ENCODE measurements at places on chromosomes 7 and 10.
A peak's percentile ranks its signal among the peaks of the same experiment; 100 is the strongest.

- DNase-seq, result no peak
Measured at GRCh38 chr10:69491611-69492010, 40.3 kb downstream of the TSPAN15 start.

- DNase-seq, result no peak
Measured at GRCh38 chr10:13231808-13232207, 2.4 kb downstream of the UCMA start.

- DNase-seq, result no peak
Measured at GRCh38 chr7:77337456-77337990, 78.6 kb downstream of the GSAP start.

DNA sequence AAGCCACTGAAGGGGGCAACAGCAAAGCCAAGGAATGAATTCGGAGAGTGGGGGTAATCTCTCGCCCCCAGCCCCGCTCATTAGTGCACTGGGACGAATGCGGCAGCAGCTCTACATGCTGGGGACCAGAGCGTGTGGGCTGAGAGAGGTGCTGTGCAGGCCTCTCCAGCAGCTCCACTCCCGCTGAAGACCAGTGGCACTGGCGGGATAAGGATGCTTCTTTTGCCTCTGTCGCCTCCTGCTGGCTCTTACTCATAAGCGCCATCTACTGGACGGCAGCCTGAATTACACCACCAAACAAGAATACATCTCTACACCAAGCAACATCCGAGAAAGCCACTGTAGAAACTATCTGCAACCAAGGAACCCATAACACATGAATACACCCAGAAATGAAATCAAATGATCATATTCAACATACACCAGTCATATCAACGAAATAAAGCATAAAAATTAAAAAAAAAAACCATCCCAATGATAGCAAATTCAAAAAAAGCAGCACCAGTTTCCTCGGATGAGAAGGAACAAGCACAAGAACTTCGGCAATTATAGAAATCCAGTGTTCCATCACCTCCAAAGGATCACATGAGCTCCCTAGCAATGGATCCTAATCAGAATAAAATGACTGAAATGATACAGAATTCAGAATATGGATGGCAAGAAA, 79.0 kb upstream of the TMEM168 start:
- peak; percentile 68 for DNase-seq

GRCh38 chr7:103640031-103640779, 194.2 kb upstream of the SLC26A5 start:
- DNase-seq, result no peak

DNA sequence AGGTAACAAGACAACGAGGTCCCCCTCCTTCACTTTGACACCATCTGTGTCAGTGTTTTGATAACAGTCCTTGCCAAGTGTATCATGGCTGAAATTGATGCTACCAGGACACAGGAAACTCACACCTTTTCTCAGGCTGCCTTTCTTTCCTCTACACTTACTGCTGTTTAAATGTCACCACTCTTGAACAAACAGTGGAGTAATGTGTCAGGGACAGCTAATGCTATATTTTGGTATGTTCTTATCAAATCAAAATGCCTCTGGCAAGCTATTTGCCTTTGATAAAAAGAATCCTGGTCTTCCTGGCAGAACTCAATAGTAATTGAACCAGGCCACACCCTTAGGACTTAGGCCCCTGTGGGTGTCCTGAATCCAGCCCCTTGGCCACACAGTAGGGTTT, 692.9 kb downstream of the LRMDA start:
- DNase-seq, result no peak

DNA sequence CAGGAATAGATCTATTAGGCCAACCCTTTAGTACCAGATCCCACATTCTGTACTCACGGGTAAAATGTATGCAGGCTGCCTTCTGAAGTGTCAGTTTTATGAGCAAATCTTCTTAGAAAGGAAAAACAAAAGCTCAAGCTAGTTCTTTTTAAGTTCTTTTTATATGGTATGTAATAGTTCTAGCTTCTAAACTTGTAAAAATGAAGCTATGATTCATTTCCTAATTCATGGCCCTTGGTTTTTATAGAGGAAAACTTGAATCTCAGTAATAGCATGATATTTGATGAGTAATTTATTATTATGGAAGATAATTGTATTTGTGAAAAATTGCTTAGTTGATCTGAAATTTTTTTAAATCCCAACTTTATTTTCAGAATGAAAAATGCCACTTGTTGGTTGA, 54.3 kb downstream of the SLK start:
- no peak for DNase-seq

- peak; percentile 88 for DNase-seq
Measured at GRCh38 chr7:149719050-149719899, 54.1 kb downstream of the ZNF467 start.

DNA sequence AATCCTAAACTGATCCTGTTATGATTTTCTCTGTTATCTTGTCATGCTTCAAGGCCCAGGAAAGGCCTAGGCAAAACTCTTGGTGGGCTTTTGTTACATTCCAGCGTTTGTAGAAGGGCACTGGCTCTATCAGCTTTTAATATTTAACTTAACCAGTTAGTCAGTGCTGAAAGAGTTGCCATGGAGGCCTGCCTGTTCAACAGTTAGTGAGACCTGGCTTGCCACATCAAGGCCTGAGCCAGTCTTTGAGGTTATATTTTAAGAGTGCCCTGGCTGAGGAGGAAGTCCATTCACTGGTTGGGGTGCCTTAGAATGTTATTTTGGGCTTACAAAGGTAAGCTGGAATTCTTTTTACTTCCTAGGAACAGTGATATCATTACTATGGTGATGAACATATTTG, 144.1 kb upstream of the NRG3 start:
- DNase-seq, result no peak

GRCh38 chr10:2786251-2786650, 281.1 kb upstream of the PFKP start:
- DNase-seq, result no peak

- DNase-seq, result no peak
Measured at GRCh38 chr10:119537953-119538630, 4.4 kb downstream of the RGS10 start.

DNA sequence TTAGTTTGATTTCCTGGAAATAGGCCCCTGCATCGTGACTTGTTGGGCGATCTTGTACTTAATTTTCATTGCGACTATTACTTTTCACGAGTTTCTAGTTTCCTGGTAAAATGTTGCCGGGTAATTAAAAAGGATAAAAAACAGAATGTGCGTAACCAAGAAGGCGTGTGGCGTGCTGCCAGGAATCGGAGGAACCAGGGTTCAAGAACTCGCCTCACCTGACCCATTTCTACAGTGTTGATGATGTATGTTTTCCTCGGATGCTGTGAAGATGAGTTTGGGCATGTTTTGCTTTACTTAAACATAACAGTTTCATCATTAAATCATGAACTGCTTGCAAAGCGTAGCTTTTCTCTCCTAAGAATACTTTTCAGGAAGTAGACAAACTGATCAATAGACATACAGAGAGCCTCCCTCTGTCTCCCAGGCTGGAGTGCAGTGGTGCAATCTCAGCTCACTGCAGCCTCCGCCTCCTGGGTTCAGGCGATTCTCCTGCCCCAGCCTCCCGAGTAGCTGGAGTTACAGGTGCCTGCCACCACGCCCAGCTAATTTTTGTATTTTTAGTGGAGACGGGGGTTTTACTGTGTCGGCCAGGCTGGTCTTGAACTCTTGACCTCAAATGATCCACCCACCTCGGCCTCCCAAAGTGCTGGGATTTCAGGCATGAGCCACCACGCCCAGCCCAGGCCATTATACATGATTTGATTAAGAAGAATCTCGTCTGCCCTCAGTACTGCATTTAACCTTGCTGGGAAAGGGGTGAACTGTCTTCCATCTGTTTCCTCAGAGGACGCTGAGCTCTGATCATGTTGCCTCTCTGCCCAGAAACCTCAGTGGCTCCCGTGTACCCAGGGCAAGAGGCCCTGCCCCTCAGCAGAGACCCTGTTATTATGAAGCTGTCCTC, 9.1 kb downstream of the FOXK1 start:
- no peak for DNase-seq

DNA sequence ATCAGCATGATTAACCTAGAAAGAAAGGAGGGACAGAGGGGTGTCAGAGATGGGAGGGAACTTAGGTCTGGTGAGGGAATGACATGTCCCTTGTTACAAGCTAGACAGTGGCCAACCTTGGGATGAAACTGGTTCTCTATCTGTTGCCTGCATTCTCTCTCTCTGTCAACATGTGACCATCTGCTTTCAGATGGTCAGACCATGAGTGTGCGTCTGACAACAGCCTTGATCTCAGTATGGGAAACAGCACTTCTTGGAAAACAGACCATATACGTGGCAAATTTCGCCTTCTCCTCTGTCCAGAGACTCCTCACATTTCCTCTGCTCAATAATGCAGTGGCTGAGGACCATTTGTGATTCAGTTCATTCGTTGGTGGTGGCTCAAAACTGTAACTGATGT, 845.9 kb downstream of the TYW1 start:
- DNase-seq, result no peak

DNA sequence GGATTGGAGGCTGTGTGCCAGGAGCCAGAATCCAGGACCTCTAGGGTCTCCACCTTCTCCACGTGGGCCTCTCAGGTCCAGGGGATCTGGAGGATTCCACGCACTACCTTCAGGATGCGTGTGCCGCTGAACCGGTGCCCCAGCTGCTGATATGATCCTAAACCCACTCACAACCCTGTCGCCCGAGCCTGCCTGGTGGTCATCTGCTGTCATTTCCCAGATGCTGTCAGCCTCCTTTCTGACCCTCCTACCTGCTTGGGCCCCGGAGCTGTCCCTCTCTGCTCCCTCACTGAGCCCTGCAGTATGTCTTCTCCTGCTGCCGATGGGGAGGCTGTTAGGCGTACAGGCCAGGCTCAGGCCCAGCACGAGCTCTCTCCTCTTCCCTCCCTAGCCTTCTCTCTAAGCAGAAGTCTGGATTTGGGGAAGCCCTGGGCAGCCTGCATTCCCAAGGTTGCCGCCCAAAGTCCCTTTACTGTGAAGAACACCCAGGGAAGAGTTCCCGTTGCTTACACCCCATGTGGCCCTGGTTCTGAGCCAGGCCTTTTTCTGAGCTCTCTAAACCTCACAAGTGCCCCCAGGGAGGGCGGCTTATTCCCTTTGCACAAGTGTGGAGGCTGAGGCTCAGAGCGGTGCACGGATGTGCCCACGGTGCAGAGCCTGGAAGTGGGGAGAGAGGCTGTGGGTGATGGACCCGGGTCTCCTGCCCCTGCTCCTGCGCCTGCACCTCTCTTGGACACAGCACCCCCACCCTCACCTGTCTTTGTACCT, 30.8 kb upstream of the ZNF488 start:
- no peak for DNase-seq

- DNase-seq, result no peak
Measured at GRCh38 chr10:28111712-28112111, 112.8 kb upstream of the ODAD2 start.

DNA sequence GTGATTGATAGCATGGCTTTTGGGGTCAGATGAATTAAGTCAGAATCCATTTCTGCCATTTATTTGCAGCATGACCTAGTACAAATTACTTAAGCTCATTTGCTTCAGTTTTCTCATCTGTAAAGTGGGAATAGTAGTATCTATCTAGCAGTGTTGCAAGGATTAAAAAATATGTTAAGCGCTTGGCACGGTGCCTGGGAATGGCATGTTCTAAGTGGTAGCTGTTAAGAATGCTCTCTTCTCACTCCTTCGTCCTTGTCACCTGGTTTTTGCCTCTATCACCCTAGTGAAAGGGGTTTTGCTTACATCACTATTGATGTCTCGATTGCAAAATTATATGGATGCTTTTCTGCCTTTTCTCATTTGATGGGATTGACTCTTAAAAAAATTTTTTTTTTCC, 7.4 kb downstream of the TMEM248 start:
- DNase-seq, result peak; percentile 22

DNA sequence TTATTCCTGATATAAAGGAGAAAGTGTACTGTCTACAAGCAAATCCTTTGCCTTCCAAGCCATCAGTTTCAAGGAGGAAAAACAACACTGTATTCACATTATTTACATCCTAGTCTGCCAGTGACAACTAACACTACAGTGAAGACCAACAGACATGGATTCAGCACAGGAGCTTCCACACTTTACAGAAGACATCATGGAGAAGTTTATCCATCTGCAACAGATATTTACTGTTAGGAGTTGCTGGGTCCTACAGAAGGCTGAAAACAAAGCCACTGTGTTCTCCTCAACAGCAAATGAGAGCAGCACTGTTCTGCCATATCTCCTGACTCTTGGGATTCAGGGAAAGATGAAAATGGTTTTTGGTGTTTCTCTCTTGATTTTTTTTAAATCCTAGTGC, 31.9 kb downstream of the NAPEPLD start:
- DNase-seq, result no peak

DNA sequence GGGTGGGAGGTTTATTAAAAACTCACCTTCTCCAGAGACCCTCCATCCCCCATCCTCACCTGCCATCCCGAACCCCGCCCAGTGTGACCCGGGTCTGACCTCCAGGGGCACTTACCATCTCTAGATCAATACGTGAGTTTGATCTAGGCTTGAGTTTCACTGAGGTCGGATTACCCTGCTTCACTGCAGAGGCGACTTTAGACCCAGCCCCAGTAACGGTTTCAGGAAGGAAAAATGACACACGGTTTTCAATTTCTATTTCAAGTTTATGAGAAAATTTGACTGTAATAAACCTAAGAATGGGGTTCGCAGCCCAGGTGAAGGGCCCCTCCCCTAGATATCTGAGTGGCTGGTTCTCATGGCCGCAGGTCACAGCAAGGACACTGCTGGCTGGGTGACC, 33.1 kb downstream of the RCC1L start:
- no peak for DNase-seq

GRCh38 chr7:20030915-20031362, 186.2 kb downstream of the MACC1 start:
- no peak for DNase-seq

- DNase-seq, result peak; percentile 42
Measured at GRCh38 chr7:43906331-43907010, at the start of gene URGCP. Gene URGCP (minus strand): TSS chr7:43906596. CDS start chr7:43906575, 21 bp downstream.

DNA sequence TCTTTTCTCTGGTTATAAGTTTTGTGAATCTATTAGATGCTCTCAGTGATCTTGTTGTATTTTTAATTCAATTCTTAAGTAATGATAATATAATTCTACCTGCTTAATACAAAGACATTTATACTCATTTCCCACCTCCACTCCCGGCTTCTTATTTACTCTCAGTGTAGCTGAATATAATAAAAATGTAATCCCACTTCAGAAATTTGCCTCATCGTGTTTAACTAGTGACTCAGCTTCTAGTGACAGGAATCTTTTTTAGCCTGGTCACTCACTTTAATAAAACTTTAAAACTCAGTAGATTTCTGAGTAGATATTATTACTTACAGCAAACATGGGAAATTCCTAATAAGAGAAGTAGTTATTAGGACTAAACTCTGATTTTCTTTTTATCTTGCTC, 1506.2 kb upstream of the LRRTM3 start:
- no peak for DNase-seq

- DNase-seq, result no peak
Measured at GRCh38 chr10:110664483-110665420, 20.6 kb downstream of the RBM20 start.
